Brain microvascular endothelial cell (primary cell): ENCODE measurements at places on chromosomes 1 and 21.
A peak's percentile ranks its signal among the peaks of the same experiment; 100 is the strongest.

GRCh38 chr1:18468570-18468969 is 12.2 kb upstream of the KLHDC7A start:
- no peak for DNase-seq

DNA sequence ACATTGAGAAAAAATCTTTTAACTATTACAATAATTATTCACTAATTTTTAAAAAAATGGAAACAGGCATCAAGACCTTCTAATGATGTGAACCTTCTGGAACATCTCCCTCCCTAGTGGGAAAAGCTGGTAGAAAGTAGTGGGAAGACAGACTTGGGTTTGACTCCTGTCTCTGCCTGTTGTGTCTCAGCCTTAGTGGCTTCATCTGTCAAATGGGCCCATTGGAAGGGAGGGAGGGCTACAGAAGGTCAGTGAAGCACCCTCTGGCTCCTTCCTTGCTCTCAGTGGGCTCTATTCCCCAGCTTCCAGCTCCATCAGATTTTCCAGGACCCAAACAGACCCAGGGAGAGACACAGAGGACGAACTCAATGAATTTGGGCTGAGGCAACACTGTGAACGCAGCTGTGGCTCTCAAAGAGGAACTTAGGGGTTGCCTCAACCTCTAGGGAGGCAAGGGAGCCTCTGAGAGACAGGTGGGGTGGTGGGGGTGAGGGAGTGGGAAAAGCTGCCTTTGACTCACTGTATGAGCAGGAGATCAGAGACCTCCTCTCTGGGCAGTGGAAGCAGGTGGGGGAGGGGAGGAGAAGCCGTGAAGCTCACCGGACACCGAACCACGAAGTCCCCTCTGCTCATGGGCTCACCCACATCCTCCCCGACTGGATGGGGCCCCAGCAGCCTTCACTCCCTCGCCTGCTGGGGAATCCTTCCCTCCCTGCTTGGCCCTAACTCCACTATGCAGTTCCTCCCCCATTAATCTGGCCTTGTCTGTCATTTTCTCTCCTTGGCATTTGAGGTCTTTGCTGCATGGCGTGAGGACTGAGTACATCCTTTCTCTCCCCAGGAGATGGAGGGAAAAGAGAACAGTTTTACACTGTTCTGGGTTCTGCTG is 4.5 kb downstream of the CNR2 start:
- no peak for DNase-seq

GRCh38 chr1:230807029-230807428 is 59.8 kb downstream of the CAPN9 start:
- DNase-seq: no peak

DNA sequence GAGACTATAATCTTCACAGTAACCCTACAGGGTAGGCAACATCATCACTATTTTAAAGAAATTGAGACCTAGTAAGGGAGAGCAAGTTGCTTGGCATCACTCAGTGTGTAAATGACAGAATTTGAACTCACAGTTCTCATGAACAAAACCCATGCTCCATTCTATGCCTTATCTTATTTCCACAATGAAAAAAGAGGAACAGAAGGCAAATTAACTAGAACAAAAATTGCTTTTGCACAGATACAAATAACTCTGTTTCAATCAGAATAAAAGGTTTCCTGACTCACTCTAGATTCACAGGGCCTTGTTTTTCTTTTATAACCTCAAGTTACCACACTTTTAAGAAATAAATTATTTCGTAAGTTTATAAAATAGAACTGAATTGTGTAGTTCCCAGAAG is 90.1 kb downstream of the UCHL5 start:
- no peak for DNase-seq

GRCh38 chr1:1033009-1033587 is 13.2 kb downstream of the AGRN start:
- DNase-seq: peak; percentile 54

GRCh38 chr1:53469373-53469772 is 10.2 kb downstream of the DMRTB1 start:
- no peak for DNase-seq

- peak; percentile 15 for DNase-seq
These were observed 32.1 kb upstream of the CCDC190 start for GRCh38 chr1:162892906-162893611.

DNA sequence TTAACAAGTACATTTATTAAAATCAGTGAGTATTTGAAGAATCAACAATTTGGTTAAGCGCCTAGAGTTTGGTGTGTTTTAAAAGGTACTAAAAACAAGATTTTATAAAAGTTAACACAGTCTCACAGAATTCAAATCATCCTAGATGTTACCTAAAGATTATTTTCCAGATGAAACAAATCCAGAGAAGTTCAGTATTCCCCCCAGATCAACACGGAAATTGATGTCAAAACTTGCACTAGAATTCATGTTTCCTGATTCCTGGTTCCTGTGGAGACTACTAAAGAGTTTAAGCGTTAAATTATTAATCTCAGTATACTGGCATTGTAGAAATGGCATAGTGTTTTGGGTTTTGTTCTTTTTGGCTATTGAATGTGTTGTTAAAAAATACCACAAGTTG is 1.4 kb downstream of the PTBP2 start:
- no peak for DNase-seq

- no peak for DNase-seq
These were observed 1.5 kb downstream of the MXRA8 start for GRCh38 chr1:1356796-1357401.

DNA sequence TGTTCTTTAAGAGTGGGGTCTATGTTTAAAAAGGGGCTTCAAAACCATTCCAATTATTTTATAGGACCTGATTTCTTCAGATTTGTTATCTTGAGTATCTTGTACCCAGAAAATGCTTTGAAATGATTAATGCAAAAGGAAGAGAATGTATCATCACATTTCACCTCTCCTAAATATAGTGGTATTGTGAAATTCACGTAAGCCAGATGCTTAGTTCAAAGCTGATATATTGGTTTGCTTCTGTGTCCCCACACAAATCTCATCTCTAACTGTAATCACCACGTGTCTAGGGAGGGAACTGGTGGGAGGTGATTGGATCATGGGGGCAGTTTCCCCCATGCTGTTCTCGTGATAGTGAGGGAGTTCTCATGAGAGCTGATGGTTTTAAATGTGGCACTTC is 8.5 kb downstream of the SOAT1 start:
- no peak for DNase-seq

DNA sequence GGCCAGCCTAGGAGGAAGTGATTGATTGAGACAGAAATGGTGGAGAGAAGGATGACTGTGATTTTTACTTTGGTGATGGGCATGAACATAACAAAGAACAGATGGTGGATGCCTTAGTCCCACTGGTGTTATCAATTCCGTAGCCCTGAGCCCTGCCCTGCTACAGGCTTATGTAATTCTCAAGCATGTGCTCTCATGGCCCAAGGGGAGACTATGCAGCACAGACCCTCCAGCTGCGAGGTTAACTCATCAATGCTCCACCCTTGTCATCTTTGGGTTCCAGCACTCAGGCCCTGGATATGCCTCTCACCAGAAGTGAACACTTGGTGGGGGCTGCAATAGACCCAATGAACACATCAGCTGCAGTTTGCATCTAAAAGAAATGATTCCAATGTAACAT is 62.7 kb upstream of the LRRC8D start:
- DNase-seq: no peak
